Iris pigment epithelial cell (primary cell): ENCODE measurements at places on chromosomes 6 and 20.

GRCh38 chr6:83920017-83920416 is 60.5 kb downstream of the CYB5R4 start:
- peak; percentile 32 for DNase-seq

- peak; percentile 14 for DNase-seq
Observed at GRCh38 chr6:89475634-89476033, 42.7 kb downstream of the ANKRD6 start.

GRCh38 chr6:41427642-41428335 is 92.4 kb downstream of the NCR2 start:
- no peak for DNase-seq

- DNase-seq: no peak
Observed at GRCh38 chr20:32034581-32035425, 17.2 kb upstream of the HCK start.

- no peak for DNase-seq
Observed at GRCh38 chr20:13700761-13701160, 62.0 kb upstream of the TASP1 start.

GRCh38 chr6:36129941-36130666 is at the start of gene MAPK13:
Gene MAPK13 (plus strand): TSS chr6:36130513. CDS start chr6:36130583, 70 bp downstream.
- peak; percentile 62 for DNase-seq

GRCh38 chr6:156183678-156184077 is 593.5 kb upstream of the ARID1B start:
- DNase-seq: no peak

DNA sequence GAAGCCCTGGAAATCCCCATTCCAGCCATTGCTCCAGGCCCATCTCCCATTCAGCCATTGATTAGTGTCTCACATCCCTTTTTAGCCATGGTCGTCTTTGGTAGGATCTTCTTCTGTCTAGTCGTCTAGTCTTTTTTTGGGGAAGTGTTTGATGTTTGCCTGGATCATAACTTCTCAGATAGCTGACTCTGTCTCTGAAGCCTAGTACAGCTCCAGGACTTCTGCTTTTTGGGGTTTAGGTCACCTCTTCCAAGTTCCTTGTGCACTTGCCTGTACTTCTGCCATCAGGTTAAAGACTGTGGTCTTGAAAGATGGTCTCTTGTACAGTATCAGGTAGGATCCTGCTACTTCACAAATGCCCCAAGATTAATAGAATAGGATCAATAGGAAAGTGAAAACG is 553.5 kb downstream of the PKHD1 start:
- DNase-seq: no peak

GRCh38 chr20:50096237-50096636 is 16.7 kb downstream of the UBE2V1 start:
- no peak for DNase-seq

GRCh38 chr6:23111984-23112383 is 542.6 kb downstream of the HDGFL1 start:
- peak; percentile 66 for DNase-seq

- DNase-seq: no peak
Observed at GRCh38 chr20:48170625-48171024, 385.3 kb upstream of the SULF2 start.

GRCh38 chr20:13401596-13401995 is 180.5 kb downstream of the ISM1 start:
- DNase-seq: peak; percentile 4

GRCh38 chr6:2988094-2988425 is 11.6 kb upstream of the NQO2 start:
- no peak for DNase-seq

- DNase-seq: no peak
Observed at GRCh38 chr6:139380611-139381010, 6.2 kb upstream of the CITED2 start.

DNA sequence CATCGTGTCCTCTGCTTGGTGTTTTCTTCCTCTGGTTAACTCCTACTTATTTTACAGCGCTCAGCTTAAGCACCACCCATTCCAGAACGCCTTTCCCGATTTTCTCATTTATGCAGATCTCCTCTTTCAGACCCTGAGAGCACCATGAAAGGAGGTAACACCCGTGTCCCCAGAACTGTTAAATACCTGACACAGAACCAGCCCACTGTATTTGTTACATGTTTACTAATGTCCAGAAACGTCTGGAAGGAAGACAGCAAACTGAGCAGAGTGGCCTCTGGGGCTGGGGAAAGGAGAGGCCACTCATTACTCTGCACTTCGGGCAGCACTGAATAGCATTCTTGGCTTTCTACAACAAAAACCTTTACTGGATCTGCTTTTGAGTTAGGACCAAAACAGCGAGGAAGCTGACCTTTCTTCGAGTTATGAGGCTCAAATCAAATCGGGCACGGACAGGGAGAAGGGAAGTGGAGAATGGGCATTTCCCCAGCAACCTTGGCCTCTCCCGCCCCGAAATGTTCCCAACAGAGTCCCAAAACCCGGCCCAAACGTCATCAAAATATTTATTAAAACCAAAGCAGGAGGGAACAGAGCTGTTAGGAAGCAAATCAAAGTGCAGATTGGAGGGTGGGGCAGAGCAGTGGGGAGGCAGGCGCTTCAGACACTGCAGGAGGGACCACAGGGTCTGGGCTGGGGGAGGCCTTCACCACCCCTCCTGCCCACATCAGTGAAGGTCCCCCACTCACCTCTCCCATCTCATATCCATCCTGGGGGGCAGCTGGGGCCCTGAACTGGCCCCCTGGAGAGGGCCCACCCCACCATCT is 1.1 kb upstream of the NECAB3 start:
- DNase-seq: no peak

DNA sequence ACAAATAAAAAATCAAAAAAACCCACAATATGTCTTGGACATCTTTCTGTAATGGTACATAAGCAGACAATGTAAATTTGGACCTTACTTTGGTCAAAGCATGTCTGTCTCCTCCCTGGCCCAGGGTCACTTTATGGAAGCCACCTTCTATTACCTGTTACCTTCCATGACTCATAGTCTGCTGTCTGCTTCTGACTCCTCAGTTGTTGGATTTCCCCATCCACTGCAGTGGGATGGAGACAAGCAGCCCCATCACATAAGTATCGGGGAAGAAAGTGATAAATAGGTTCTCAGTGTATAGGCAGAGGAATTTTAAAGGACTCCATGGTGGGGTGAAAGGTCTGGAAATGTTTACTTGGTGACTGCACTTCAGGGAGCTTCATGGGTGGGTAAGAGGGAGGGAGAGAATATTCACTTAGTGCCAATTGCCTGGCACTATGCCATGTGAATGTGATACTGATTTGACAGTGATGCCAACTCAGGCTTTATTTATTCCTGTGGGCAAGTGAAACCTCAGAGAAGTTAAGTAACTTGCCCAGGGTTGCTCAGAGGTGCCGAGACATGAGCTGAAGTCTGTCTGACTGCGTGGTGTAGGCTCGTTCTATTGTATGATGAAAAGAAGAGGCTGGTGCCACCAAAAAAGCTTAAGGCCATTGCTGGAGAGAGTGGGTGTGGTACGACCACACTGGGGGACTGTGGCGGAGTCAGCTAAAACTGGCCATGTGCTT is 175.6 kb upstream of the RNF24 start:
- DNase-seq: no peak

GRCh38 chr20:37850724-37851355 is 52.1 kb upstream of the VSTM2L start:
- DNase-seq: peak; percentile 62

- DNase-seq: peak; percentile 65
Observed at GRCh38 chr6:157763129-157763903, 59.7 kb upstream of the SNX9 start.

GRCh38 chr6:93337014-93337413 is 82.3 kb downstream of the EPHA7 start:
- DNase-seq: no peak

DNA sequence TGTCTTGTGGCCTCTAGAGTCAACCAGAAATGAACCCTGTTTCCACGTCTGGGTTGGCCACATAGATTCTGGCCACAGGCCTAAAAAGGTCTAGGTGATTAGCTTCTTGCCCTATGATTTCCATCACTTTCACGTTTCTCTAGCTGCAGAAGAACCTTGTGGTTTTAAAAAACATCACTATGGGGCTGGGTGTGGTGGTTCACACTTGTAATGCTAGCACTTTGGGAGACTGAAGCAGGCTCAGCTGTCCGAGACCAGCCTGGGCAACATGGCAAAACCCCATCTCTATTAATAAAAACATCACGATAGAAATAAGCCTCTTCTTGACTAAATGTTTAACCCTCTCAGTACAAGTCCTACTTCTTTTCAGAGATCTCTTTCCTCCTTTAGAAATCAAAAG is 27.6 kb downstream of the POLR1C start:
- no peak for DNase-seq

DNA sequence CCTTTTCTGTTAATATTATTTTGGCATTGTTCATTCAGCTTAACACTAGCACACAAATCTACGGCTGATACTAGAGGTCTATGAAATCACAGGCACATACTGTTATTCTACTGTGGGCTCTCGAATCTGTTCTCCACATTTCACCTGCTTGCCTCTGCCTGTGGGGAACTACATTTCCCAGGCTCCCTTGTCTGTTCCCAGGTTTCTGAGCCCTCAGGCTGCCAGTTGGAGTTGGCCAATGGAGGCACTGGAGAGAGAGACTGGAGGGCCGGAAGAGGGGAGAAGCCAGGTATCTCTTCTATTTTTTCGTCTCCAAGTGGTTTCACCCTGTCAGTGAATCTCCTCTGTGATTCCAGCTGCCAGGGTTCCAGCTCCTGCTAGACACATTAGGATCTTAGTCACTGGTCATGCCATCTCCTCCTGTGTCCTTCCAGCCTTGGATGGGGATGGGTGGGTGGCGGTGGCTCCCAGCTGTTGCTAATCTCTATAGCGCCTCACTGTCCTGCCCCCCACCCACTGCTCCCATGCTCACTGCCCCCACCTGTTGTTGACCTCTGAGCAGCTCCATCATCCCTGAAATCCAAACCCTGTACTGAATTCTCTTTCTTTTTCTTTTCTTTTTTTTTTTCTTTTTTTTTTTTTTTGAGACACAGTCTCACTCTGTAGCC is 188.2 kb downstream of the LRFN2 start:
- DNase-seq: no peak

GRCh38 chr6:155497273-155497672 is 41.6 kb upstream of the NOX3 start:
- no peak for DNase-seq

- no peak for DNase-seq
Observed at GRCh38 chr6:166814390-166814789, 142.0 kb downstream of the RNASET2 start.

- DNase-seq: peak; percentile 65
Observed at GRCh38 chr6:127481628-127482027, 22.4 kb upstream of the KIAA0408 start.
